ENCODE measurements at places on chromosomes 11 and 22.
A peak's percentile ranks its signal among the peaks of the same experiment; 100 is the strongest.

DNA sequence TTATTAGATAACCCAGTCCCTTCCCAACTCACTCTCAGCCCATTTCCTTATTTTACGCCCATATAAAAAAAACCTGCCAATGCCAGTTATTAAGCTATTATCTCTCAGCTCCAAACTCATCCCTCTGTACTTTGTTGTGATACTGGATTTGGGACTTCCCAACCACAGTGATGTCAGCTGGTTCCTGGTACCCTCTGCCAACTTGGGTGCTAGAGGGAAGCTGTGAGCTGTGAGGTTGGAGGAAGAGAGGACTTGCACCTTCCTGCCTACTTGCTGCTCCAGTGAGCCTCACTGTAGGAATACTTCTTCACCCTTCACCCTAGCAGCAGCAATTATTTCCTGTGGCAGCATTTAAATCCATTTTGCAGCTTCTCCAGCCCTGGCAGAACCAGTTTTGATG, 19.2 kb upstream of the CSF2RB start:
- no peak for DNase-seq

- no peak for DNase-seq
Measured at GRCh38 chr11:134951305-134951700, 539.3 kb upstream of the B3GAT1 start.

DNA sequence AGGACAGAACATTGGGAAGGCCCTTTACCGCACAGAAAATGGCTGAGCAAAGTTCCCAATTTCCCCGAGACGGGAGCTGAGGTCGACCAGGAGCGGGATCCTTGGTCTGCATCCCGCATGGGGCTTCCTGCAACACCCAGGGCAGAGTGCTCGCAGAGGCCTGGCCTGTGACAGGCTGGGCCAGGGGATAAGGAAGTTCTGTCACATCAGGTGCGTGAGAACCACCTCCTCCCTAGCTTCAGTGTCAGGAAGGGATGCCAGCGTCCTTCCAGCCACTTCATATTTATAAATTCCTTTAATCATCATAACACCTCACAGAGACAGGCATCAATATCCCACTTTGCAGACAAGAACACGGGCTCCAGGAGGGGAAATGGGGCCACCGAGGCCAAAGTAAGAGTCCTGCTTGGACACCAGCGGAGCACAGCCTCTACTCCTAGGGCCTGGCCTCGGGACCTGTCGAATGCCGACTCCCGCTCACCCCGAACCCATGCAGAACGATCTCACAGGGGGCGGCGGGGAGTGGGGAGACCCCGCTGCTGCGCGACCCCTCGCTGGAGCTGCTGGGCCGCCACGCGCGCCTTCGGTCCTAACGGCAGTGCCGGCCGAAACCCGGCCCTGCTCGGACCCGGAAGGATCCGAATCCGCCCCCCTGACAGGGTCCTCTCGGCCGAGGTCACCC, 532 bp downstream of the BET1L start:
- DNase-seq, result no peak

DNA sequence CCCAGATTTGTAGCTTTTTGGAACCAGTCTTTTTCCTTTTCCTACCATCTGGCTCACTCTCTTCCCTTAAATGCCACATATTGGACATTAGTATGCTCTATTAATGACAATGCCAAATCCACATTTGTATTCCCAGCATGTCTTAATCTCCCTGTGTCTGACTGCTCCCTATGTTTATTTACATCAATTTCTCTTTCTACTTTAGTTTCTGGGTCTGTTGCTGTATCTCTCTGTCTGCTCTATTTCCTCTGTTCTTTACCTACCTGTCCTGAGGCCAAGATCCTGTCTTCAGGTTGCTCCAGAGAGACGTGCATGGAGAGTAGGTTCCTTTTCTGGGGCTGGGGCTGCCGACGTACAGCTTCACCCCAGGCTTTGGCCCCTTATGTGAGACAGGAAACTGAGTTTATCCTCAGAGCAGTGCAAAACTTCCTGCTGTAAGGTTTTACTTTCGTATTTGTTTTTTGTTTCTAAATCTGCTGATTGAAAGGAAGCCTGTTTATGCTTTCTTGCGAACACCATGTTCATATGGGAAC, 25.6 kb downstream of the OR2AG2 start:
- DNase-seq, result no peak

DNA sequence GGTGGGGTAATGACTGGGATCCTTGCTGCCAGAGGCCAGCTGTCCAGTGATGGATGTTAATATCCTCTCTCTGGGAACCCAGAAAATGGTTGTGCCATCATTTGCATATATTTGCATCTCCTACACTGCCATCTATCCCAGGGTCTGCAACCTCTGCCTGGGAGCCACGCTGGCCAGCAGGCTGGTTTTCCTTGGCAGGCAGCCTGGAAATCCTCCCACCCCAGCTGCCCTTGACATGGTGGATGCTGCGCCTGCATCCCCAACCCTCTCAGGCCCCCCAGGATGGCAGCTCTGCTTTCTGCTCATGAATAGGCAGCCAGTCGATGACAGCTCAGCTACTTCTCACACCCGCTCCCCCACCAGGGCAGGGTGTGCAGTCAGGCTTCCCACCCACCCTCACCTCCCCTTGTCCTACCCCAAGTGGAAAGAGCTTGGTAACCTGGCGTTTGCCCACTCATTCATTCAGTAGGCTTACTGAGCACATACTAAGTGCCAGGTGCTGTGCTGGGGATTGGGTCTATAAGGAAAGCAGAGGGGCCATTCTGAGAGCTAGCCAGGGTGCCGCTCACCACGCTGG, 202.5 kb downstream of the TRIM29 start:
- no peak for DNase-seq

DNA sequence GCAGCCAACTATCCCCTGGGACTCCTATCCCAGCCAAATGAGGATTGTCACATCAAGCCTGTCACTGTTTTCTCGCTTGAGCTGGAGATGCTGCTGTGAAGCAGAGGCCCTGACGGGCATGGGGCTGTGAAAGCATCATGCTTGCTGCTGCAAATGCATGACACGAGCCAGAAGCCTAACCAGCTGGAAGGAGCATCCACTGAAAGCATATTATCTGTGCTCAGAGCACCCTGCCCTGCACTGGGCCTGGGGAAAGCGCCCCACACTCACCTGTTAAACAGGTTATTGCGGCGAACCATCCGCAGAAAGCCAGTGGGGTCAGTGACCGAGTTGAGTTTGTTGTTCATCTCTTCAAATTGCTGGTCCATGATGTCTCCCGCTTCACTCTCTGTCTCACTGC, 110.9 kb upstream of the PITPNB start:
- no peak for DNase-seq

DNA sequence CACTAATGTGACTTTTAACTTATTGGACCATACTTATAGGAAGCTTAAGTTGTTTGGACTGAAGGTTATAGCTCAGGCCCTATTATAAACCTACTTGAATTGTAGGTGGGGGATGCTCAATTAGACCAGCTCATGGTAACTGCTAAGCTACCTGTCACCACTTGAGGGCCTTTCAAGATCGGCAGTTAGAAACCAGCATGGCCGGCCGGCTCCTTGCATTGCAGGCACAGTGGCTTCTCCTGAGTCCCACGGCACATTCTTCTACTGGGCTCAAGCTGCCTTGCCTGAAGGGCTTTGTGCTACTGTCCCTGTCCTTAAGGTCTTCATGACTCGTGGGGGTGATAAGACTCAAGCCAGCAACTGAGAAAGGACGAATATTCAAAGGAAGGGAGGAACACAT, 70.8 kb downstream of the TBC1D22A start:
- no peak for DNase-seq

- DNase-seq, result no peak
Measured at GRCh38 chr11:47932544-47932943, 47.8 kb upstream of the PTPRJ start.

DNA sequence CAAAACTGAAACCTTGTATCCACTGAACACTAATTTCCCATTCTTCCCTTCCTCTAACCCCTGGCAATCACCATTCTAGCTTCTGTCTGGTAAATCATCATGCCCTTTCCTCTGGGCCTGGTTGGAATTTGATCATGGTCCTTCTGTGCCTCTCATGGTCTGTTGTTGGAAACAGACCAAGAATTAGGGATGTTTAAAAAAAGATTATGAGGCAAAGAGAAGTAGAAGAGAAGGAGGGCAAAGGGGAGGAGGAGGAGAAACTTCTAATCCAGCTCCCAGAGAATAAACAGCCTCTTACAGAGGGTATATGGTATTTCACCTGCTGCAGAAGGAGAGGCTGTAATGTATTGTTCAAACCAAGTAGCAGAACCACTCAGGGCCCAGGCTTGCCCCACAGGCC, 10.6 kb downstream of the BCO2 start:
- no peak for DNase-seq

DNA sequence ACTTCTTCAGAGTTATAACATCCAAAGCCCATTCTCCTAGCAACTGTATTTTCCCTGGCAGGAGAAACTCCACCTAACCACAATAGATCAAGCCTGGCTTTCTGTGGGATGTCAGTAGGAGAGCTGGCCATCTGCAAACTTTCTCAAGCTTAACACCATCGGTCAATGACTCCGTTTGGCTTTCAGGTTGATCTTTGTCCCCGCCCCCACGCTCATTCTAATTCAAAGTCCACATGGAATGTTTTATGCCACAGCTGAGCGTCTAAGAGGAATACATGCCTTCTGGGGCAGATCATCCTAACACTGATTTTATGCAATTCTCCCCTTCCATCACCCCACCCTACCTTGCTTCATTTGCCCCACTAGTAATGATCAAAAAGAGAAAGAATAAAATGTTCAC, 4.8 kb downstream of the GVQW3 start:
- no peak for DNase-seq

DNA sequence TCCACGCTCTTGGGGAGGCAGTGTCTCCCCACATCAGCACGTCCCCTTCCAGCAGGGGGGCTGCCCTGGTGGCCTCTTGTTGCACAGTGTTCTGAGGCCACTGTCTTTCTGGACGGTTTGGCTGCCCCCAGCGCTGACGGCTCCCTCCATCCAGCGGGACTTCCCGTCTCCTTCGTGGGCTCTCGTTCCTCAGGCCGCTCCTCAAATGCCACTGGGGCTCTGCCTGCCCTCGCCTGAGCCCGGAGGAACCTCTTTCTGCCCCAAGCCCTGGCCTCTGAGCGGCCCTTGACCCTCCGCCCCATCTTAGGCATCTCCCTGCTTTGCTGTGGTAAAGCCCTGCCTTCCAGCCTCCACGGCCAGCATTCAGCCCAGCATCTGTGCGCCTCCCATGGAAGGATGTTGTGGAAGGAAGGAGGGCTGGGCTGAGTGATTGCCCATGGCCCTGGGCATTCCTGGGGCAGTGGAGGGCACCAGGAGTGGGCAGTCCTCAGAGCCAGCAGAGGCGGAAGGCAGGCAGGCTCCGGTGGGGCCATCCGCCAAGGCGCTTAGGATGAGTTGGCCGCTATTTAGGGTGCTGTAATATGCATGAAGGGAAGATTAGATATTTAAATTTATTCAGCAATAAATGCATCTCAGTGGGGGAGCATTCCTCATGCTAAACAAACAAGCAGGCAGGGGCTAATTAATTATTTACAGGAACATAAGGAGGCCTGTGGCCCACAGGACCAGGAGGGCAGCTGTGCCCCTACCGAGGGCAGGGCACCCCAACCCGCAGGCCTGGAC, 17.8 kb downstream of the OTUB1 start:
- DNase-seq, result no peak

- no peak for DNase-seq
Measured at GRCh38 chr11:16789560-16790485, 51.4 kb downstream of the C11orf58 start.

GRCh38 chr11:69582756-69583467, 58.0 kb upstream of the CCND1 start:
- no peak for DNase-seq

DNA sequence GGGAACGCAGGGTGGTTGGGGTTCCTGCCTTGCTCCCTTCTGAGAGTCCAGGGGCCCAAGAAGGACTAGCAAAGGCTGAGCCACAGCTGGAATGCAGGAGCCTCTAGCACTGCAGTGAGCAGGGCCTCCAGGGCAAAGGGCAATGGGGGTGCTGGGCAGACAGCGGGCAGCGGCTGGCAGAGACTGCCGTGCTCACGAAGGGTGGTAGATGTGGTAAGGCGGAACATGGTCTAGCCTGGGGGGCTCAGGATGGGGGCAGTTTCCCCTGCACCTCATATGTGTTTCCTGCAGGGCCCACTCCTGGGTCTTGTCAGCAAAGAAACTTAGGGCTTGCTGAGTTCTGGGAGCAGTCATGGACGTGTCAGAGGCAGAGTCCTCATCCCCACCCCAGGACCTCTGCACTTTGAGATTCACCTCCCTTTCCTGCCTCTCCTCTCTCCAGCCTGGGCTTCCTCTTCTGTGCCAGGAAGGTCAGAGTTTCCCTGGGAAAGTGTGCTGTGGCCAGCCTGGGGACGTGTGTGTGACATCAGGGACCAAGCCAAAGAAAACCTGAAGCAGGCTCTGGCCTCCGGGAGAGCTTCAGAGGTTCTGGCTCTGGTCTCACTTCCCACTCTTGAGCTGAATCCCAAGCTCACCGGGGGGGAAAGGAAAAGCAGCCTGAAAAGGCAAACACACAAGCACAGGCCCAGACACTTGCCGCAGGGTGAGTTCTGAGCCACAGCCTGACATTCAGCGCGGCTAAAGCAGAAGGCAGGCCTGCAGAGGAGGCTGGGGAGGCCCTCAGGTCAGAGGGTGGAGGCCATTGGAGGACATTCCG, 4.4 kb downstream of the MOGAT2 start:
- peak; percentile 21 for DNase-seq

DNA sequence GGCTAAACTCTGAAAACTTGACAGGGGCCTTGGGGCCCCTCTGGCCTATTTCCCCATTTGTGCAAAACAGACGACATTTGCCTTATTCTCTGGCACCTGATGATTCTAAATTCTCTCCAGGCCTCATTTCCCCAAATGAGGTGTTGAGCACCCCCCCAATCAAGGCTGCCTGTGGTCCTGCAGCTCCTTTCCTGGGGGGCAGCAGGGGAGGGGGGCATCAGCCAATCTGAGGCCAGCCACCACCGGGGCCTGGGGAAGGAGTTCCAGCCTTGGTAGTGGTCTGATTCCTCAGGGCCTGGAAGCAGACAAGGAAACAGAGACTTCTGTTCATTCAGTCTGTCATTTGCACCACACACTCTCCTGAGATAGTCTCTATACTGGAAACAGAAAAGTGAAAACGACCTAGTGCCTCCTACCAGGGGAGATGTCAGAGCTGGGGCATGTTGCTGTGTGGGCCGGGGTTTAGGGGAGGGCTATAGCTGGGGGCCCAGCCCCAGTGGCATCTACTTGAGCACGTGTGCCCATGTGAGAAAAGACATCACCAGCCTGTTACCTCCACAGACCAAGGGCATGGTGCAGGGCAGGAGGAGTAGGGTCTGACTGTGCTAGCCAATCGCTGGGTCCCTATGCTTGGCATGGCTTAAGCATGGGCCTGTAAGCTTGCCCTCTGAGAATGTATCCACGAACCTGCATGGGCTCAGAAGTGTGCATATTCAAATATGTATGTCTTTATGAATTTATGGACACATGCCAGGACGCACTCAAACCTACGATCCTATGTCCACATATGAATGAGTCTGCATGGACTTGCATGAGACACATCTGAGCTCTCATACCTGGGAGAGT, 1.8 kb upstream of the TPBGL start:
- no peak for DNase-seq

Data from adrenal gland (tissue), 19 donors.